Stimulated activated CD4-positive, alpha-beta T cell treated with anti-CD3 and anti-CD28 coated beads, Interleukin-15, amount 100 ng/mL, for 48 hours (primary cell): ENCODE measurements at places on chromosomes 5 and 9.

- no peak for DNase-seq
These were observed 64.2 kb downstream of the GAPVD1 start for GRCh38 chr9:125325826-125326225.

- no peak for DNase-seq
These were observed 102.0 kb upstream of the BOD1 start for GRCh38 chr5:173718469-173718868.

DNA sequence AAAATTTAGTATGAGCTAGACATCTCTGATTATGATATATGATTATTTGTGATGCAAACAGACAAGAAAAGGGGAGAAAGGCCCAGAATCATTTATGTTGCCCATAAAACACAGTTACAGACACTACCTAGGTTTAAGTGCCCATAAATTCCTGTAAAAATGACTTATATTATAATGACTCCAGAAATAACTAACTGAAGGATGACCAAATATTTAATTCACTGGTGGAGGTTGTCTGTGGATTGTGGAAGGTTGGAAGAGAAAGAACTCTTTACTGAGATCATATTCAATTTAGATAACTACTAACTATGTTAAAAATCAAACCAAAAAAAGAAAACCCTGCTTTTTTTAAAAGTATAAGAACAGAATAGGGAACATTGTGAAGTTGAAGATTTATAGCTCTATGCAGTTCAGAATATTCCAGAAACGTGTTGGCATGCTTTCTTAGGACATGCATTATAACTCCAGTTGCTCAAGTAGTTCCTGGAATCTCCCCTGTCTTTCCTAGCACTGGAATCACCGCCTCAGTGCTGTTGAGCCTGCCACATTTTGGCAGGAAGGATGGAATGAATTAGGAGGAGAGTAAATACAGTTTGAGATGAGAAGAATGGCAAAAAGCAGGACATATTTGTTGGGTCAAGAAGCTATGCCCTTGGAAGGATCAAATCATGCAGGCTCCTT, 72.0 kb upstream of the PAPPA start:
- no peak for DNase-seq

GRCh38 chr5:156641686-156642085, 208.4 kb upstream of the PPP1R2B start:
- no peak for DNase-seq

DNA sequence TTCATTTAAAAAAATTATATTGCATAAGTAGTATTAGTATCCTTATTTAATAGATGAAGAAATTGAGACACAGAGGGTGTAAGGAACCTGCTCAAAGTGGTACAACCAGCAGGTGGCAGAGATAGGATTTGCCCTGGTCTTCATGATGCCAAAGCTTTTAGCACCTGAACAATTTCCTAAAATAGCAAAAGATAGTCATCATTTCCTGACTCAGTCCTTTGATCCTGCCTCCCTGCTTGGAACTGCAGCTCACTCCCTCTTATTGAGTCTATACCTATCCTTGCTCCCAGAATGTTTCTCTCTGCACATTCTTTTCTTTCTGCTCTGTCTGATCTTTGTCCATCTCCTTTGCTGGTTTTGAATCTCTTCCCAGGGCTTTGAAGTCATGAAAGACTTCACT, 155.8 kb downstream of the FRMD3 start:
- no peak for DNase-seq

DNA sequence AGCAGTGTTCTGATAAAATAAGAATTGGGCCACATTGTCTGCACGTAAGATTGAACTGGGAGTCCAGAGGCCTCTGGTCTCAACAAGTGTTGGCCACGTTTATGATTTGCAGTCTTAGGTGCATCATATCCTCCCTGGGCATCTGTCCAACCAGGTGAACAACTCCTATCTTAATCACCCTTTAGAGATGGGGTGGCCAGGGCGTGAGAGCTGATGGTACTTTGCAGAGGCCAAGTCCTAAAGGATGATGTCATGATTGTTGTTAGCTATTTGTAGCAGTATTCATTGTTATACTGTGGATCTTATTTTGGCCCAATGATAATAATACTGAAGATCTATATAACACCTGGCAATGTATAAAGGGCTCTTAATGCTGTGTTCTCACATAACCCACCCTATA, 73.2 kb upstream of the RARS1 start:
- DNase-seq: no peak

DNA sequence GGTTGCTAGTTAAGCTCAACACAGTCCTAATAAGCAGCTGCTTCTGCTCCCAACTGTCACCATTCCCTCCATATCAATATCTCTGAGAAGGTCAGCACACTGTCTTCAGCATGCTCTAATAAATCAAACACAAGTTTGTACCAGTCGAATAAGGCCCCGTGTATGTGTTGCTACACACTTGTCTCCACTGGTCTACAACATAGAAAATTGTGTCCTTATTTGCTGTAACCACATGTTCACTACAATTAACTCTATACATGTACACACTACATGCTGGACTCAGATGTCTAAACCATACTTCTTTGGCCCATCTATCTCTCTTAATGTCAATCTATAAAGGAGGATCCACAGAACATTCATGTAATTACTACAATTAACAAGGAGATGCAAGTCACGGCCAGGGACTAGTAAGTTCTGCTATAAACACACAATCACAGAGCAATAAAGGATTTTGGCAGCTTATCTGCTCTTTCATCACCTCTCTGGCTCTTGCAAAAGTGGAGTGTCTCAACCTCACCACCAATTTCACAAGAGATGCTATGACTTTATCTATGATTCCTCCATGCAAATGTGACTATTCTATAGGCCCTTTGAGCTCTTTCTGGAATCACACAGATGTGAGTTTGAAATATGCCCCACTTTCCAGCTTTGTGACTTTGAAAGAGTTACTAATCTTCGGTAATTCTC, 143.9 kb downstream of the SEMA5A start:
- no peak for DNase-seq

GRCh38 chr9:106059886-106060285, 365.5 kb downstream of the TMEM38B start:
- DNase-seq: no peak

DNA sequence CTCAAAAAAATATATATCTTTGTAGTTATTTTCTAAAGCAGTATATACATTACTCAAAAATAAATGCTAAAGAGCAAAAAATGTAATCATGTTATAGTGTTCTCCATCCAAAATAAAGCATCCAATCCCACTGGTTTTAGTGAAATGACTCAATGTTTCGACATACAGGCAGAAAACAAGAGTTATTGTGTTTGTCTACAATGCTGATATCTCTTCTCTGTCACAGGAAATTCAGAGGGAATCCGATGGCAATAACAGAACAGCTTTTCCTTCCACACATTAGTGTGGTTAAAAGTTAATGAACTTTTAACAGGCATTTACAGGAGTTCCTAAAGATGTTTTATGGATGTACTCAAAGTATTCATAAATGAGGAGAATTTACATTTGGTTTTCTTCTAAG, 12.0 kb downstream of the TTC33 start:
- no peak for DNase-seq

- no peak for DNase-seq
These were observed 39.8 kb downstream of the PTAR1 start for GRCh38 chr9:69719983-69720382.
